ENCODE measurements at places on chromosomes 13 and 19.
A peak's percentile ranks its signal among the peaks of the same experiment; 100 is the strongest.

- DNase-seq: no peak
Measured at GRCh38 chr13:91212231-91212630, 135.3 kb upstream of the MIR17HG start.

GRCh38 chr19:42272535-42272897 lies 3.5 kb downstream of the CIC start:
- DNase-seq: no peak

DNA sequence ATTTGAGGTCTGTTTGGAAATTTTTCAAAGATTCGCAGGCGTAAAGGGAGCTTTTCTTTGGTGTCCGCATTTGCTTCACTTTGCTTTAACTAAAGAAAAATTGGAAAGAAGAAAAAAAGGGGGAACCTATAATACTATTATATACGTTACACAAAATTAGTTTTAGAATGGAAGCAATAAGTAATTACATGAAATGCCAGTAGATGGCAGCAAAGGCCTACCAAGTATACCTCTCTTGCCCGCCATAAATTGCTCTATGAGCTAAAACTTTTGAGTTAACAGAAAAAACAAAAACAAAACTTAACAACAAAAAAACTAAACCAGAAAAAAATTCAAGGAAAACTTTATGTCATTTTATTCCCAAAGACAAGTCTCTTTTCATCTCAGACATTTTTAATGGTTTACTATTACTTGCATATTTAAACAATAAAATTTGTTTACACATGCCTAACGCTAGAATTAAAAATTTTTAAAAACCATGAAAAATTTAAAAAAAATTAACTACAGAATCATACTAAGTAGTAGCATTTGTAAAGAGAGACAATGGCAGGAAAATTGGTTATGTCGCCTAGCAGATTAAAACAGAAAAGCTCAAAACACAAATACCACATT lies 271.4 kb downstream of the NALCN start:
- DNase-seq: no peak

- no peak for DNase-seq
Measured at GRCh38 chr19:30674656-30675055, 302.5 kb downstream of the ZNF536 start.

DNA sequence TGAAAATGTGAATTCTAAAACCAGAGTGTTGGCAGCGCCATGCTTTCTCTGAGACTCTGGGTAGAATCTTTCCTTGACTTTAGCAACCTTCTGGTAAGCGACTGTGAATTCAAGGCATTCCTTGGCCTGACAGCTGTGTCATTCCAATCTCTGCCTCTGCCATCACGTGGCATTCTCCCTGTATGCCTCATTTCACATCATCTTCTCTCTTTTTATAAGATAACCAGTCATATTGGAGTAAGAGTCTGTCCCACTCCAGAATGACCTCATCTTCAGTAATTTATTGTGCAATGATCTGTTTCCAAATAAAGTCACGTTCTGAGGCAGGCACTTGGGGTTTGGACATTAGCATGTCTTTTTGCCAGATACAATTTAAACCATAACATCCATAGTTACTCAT lies 103.4 kb upstream of the POSTN start:
- no peak for DNase-seq

- DNase-seq: no peak
Measured at GRCh38 chr19:43624933-43625332, 5.5 kb upstream of the ZNF428 start.

- DNase-seq: no peak
Measured at GRCh38 chr19:48512504-48513288, 1.1 kb upstream of the LMTK3 start.

DNA sequence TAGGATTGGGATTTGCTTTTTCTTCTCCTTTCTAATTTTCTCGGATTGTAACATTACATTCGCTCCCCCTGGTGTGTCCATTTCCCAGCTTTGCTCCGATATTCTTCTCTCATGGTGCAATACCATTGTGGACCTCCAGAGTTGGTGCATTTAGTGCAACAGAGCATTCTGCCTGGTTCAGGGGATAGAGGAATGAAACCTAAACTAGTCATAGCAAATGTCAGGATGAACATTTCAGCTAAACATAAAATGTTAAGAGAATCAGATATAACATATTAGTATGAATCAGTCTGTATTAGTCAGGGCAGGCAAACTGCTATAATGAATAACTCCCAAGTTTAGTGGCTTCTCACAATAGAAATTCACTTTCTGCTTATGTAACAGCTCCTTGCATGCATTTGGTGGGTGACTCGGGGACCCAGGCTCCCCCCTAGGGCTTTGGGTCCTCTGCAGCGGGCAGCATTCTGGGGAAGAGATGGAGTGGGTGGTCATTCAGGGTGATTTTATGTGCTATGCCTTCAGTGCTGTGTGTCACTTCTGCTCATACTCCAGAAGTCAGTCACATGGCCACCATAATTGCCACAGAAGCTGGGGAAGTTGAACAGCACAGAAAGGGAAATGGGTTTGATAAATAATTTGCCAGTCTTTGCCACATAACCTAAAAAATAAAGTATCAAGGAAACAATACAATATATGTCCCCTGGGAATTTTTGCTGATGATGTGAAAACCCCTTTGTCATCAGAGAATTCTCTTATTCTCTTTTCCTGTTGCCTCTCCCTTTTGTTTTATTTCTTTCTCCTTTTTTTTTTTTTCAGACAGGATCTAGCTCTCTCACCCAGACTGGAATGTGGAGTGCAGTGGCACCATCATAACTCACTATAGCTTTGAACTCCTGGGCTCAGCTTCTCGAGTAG lies 111.0 kb downstream of the HSPH1 start:
- no peak for DNase-seq

- DNase-seq: no peak
Measured at GRCh38 chr19:12623361-12624031, 12.8 kb downstream of the ZNF791 start.

DNA sequence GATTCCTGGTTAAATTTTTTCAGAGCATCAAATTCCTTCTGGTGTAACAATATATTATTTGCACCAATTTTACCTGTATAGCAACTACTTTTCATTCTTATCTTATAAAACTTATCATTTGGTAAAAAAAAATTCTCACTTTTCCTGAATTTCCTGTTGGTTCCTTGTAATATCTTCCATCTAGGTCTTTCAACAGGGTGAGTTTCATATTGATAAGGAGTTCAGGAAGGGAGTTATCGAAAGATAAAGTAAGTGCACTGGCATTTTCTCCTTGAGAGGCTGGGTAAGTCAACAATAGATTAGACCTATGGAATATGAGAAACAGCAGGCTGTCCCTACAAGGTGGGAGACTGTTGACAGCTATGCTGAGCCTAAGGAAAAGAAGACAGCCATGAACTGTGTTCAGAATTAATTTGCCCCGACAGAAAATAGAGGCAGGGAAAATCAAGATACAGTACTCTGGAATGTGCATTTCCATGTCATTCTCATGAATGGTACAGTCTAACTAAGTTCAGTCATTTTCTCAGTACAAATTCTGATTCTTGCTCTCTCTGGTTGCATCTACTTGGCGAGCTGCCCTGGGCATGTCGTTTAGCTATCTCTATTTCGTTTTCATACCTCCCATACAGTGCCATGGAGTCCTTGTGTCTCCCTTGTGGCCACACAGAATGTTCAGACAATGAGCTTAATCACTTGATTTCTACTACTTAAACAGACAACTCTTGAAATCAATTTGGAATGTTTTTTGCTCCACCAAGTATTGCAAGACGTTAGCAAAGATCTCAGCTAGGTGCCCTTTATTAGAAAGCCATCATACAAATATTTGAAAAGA lies 9.9 kb downstream of the IGFL1 start:
- DNase-seq: no peak

- no peak for DNase-seq
Measured at GRCh38 chr13:98201984-98202383, 24.9 kb upstream of the RNF113B start.

DNA sequence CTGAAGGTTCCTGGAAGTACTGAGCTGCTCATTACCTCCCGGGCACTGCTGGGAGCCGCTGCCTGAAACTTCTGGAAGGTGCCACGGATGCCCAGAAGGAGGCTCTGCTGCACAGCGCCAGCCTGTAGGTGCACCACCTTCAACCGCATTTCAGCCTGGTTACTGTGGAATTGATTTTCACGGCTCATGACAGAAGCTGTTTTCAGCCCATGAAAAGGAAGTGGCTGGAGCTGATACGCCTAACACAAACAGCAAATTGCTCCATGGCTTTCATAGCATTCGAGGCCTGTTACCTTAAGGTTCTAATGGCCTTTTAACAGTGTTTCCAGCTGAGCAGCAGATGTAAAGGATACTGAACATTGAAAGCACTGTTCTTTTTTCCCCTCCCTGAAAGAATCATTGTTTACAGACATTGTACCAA lies 22.0 kb downstream of the GPC6 start:
- DNase-seq: peak; percentile 85

- DNase-seq: no peak
Measured at GRCh38 chr13:51844862-51845573, at the start of gene TMEM272. TMEM272 (minus strand) TSS chr13:51845177; CDS start chr13:51838530, 6,647 bp downstream.

DNA sequence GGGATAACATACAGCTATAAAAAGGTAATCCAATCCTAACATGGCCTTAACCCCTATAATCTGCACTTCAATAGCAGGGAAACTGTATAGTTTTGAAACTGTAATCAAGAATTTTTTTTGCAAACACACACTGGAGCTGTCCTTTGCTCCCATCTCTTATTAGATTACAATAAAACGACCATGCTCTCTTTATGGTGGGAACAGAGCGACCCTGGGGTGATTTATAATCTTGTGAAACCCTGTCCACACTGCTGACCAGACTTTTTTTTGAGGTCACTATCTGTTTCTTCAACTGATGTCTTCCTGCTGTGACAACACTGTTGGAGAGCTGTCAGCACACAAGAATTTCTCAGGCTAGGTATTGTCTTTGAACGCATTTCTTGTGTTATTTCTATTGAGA lies 35.3 kb downstream of the DACH1 start:
- DNase-seq: no peak

DNA sequence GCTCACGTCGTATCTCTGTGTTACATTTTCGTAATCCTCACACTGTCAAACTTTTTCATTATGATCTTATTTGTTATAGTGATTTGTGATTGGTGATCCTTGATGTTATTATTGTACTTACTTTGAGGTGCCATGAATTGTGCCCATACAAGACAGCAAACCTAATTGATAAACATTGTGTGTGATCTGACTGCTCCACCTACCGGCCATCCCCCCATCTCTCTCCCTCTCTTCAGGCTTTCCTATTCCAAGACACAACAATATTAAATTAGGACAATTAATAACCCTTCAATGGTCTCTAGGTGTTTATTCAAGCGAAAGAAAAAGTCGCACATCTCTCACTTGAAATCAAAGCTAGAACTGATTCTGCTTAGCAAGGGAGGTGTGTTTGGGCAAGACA lies 349.3 kb downstream of the RBM26 start:
- DNase-seq: no peak

DNA sequence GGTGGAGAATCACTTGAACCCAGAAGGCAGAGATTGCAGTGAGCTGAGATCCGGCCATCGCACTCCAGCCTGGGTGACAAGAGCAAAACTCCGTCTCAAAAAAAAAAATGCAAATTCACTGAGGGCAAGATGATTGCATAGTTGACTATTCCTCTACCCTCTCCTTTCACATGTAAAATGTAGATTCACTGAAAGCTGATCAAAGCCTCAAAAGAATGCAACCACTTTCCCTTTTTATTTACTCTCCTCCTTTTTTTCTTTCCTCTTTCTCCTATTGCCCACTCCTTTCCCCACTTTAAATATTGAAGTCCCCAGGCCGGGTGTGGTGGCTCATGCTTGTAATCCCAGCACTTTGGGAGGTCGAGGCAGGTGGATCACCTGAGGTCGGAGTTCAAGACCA lies 6.3 kb downstream of the TEX101 start:
- no peak for DNase-seq

DNA sequence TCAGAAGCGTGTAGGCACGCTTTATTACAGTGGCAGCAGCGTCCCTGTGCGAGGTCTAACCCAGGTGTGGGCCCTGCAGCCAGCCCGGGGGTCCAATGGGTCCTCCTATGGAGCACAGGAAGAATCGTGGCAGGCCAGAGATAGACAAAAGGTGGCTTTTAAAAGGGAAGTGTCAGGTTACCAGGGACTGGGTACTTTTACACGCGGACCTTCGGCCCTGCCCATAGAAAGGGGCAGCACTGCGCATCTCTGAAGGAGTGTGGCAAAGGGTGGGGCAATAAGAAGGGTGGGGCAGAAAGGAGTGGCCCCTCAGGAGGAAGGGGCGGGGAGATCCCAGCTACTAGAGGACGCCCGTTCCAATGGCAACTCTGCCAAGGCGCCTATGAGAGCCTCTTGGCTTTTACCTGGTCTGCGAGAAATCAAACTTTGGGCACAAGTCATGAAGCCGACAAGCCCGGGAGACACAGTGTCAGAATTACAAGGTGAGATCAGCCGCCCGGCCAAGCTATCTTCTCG lies 1419.8 kb downstream of the UQCRFS1 start:
- DNase-seq: peak; percentile 49

DNA sequence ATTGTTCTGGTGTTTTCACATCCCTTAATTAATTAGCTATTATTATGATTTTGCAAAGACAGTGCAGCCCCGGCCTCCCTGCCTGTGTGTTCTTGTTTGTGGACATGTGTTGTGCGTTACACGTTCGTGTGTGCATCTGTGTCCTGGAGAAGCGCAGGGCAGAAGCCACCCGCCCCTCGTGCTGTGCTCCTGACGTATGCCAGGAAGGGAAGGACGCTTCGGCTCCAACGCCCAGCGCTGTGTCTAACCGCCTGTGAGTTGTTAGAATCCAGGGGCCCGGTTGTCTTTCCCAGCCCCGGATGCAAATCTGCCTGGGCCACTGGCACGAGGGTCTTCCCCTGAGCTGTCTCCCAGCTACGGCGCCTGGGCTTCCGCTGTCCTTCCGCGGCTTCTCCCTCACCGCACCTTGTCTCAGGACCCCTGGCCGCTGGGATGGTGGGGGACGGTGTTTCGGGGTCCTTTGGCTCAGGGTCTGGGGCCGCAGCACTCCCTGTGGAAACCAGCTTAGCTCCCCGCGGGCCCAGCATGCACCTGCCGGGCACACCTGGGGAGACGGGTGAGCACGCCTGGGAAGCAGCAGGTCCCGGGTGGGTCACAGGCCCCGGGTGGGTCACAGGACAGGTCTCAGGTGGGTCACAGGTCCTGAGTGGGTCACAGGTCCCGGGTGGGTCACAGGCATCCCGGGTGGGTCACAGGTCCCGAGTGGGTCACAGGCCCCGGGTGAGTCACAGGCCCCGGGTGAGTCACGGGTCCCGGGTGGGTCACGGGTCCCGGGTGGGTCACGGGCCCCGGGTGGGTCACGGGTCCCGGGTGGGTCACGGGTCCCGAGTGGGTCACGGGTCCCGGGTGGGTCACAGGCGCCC lies 51.5 kb downstream of the GAS6 start:
- no peak for DNase-seq

DNA sequence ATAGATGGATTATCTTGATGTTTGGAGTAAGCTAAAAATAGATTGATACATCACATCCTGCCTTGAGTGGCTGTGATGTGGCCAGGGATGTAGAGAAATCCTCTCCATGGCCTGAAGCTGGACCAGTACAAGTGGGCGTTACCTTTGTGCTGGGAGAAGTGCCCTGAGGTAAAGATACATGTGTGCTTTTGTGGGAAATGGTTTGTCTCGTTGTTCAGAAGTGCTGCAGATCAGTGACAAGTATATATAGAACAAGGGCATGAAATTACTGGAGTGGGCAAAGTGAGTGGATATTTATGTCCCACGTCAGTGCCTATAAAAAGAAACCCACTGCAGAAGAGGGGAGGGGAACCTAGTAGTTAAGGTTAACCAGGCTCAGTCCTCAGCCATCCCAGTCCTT lies 12.2 kb upstream of the ZNF304 start:
- no peak for DNase-seq

- no peak for DNase-seq
Measured at GRCh38 chr13:70708775-70709174, 600.5 kb upstream of the KLHL1 start.

Measured in NCI-H2081 treated with DMSO at 0.1 percent for 48 hours (cell line).